Amniotic epithelial cell (primary cell): ENCODE measurements at places on chromosomes 12 and 14.

GRCh38 chr14:22387776-22388241 lies 201.2 kb downstream of the DAD1 start:
- no peak for DNase-seq

GRCh38 chr12:132559652-132560363 lies 50.6 kb downstream of the LRCOL1 start:
- DNase-seq = peak; percentile 15

GRCh38 chr12:110862329-110862728 lies 15.5 kb downstream of the CCDC63 start:
- DNase-seq = no peak

GRCh38 chr14:49977126-49977841 lies 84.4 kb downstream of the ARF6 start:
- DNase-seq = no peak

- DNase-seq = no peak
Measured at GRCh38 chr12:120498870-120499515, 3.1 kb downstream of the DYNLL1 start.

DNA sequence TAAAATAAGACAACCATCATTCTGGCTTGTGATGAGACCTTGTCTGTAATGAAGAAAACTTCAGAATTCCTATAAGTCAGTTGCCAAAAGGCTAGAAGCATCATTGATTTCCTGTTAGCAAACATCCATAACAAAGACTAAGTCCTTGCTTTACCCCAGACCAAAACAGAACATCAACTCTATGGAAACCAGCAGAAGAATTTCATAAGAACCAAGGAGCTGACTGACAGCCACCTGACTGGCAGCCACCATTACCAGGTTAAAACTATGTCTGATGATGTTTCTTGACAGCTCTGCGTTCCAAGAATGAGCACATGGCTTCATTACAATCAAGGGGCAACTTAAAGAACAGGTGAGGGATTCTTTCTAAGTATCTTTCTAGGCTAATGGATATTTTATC lies 29.3 kb downstream of the HECTD4 start:
- no peak for DNase-seq

DNA sequence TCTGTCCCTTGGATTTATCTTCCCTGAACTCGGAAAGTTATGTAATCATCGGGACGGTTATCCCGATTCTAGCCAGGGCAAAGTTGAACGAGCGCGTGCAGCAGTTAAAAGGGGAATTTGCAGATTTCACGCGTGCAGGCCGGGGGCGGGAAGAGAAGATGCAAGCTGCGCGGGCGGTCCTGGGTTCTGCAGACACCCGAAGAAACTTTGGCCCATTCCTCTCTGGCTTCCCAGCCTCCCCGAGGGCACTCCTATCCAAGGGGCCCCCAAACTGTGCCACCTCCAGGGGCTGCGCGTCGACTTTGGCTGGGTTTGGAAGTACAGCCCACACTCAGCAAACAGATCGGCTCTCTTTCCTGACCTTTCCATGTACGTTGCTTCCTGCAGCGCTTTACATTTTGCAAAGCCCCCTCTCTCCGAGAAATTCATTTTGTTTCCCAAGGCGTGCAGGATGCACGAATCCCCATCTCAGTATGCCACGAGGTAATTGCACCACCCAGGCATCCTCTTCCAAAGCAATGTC lies 941 bp upstream of the PPP1CC start:
- peak; percentile 44 for DNase-seq

DNA sequence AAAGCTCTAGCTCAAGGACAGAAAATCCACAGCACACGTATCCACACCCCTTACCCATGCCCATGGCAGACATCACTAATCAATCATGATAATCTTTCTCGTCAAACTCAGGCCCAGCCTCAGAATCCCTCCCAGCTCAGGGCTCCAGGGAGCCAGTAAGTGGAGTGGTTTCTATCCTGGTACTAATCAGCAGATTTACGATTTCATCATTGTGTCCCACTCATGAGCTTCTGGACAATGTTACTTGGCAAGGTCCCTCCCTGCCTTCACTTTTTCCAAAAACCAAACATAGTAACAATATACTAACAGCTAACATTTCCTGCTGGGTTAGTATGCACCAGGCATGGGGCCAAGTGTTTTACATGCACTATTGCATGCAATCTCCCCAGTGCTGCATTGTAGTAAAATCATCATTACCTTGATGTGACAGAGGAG lies 45.8 kb upstream of the NCOR2 start:
- peak; percentile 91 for DNase-seq

DNA sequence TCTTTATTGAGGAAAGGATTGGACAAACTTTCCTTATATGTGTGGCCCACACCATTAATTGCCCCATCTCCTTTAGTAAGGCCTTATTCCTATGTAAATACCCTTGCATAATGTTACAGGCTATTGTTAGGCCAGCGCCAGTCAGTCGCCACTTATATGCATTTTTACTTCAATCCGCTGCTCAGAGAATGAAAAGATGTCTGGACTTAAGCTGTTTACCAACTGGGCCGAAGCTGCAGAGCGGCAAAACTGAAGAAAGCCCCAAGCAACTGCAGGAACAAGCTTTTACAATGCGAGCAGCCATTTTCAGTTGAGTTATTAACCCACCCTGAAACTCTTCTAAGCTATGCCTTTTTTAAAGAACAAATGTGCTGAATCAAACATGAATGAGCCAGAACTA lies 92.1 kb upstream of the OTX2 start:
- DNase-seq = no peak

DNA sequence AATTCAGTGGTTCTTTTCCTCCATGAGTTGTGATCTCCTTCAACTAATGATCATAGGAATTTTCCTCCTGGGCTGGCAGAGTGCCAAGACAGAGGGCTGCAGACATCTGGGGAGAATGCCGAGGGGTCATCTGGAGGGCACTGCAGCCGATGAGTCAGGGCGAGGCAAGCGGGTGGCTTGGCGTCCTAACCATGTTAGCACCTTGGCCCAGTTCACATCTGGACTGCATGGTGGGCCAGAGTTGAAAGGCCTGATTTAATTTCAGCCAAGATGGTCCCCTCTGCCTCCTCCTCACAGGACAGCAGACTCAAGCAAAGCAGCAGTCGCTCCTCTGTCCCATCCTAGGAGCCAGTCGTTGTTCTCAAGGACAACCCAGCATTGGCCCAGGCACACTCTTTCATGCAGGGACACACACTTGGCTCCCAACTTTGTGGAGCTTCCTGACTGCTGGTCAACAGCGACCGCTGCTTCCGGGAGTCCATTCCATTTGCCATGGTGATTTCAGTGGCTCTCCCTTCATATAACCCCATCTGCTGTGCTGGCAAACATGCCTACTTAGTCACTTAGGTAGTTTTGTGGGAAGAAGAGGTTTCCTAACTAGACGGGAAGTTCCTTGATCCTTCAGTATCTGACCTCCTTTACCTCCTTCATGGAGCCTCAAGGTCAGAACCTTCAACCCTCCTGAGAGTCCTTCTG lies 161.8 kb downstream of the TTC8 start:
- DNase-seq = peak; percentile 79

DNA sequence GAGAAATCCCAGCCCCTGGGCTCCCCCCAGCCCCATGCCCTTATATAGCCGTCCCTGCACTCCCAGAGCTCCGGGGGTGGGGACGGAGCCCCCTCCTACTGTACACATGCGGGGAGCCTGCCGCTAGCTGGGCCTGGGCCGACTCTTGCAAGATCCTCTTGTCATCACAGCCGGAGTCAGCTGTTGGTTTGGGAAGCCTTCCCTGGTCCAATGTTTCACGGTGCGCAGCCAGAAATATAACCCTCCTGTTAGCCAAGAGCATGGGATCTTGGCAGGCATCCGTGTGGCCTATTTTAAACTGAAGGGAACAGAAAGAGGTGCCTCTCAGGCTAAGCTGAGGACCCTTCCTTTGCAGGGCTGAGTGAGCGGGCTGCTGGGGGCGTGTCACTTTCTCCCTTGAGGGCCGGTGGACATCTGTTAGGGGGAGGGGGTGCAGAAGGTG lies 175.3 kb downstream of the TSPAN9 start:
- no peak for DNase-seq

DNA sequence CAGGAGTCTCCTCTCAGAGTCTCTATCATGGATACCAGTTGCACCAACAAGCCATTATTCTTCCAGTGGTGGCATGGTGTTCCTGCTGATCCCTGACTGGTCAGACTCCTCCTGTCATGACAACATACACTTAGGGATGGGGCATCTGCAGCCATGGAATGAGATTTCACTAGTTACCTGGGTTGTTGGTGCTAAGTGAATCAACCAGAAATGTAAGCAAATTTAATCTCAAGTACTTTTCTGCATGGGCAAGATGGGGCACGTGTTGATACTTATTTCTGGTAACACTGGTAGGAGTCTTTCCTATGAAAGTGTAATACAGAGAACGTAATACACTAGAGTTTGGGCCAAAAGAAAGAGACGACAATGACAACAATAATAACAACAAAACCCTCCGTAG lies 211.5 kb upstream of the FOXN3 start:
- DNase-seq = no peak

DNA sequence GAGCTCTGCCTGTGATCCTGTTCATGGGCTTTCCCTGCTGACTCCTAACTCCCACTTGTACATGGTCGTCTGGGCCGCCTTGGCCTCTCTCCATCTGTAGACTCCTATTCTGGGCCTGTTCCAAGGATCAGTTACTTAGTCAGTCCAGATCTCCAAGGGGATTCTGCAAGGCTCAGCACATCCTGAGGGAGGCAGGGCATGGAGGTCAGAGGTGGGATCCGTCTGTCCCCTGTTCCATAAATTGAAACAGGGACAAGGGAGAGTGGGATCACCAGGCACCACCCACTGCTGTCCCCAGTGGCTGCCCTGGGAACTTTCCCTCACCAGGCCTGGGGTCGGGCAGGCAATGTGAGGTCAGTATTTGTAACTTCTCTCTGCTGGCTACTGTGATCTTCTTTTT lies 43.5 kb downstream of the KCTD10 start:
- DNase-seq = peak; percentile 10

DNA sequence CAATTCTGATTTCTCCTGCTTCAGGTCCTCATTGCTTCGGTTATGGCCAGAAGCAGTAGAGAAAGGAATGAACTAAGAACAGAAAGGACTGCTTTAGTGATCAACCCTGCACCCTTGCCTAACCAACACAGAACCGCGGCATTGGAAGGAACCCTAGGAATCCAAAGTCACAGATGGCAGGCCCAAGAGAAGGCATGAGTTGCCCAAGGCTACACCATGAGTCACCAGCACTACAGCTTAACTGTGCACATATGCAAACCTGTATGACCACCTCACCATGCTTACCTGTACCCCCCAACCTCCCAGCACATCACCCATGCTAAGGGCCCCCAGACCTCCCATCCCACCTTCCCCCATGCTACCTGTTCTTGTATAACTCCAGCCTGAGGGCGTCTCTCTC lies 25.9 kb upstream of the BLTP3B start:
- no peak for DNase-seq

DNA sequence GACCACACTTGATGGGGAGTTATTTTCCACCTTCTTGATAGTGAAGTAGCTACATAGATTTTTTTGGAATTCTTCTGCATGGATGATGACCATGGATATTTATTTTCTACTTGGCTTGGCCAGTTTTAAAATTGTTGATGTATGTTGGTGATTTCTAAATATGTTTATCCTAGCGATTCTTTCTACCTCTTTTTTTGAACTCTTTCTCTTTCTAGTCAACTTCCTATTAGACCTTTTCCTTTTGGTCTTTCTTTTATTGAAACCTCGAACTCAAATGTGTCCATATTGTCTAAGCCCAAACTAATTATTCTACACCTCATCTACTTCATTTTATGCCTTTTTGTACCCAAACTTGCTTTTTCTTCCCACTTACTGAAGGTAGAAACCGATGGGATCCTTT lies 37.0 kb downstream of the CCDC91 start:
- DNase-seq = no peak

DNA sequence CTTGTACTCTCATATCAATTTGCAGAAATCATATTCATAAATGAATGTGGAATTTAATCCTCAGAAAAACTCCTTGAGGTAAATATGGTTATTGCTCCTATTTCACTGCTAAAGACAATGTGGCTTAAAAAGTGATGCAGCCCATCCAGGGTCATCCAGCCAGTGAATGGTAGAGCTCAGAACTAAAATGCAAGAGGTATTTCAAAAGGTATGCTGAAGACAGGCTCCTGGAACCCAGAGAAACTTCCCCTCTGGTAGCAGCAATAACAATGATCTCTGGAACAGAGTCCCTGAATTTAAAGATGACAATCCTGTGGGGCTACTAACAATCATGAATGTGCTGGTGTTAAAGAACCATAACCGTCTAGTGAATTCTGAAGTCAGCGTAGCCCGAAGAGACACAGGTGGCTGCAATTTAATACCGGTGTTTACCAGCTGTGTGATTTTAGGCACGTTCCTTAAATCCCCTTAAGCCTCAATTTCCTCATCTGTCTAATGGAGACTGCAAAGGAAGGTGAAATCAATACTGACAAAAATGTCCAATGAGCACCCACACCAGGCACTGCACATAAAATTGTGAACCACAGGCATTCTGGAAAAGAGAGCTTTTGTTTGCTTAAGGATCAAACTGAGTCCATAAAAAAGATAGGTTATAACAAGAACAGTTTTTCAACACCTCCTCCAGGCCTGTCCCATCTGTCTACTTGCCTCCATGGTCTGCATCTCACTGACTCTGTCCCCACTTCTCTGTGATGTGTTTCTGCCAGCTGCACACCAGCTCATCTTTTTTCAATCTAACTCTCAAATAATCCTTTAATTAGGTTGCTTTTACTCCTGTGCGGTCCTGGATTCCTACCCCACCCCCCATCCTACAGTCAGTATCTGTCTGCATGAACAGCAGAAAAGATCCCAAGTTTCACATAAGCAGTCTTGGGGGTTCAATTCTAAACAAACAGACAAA lies 10.5 kb downstream of the TM7SF3 start:
- no peak for DNase-seq

- DNase-seq = no peak
Measured at GRCh38 chr14:22539831-22540230, 49.2 kb downstream of the DAD1 start.

DNA sequence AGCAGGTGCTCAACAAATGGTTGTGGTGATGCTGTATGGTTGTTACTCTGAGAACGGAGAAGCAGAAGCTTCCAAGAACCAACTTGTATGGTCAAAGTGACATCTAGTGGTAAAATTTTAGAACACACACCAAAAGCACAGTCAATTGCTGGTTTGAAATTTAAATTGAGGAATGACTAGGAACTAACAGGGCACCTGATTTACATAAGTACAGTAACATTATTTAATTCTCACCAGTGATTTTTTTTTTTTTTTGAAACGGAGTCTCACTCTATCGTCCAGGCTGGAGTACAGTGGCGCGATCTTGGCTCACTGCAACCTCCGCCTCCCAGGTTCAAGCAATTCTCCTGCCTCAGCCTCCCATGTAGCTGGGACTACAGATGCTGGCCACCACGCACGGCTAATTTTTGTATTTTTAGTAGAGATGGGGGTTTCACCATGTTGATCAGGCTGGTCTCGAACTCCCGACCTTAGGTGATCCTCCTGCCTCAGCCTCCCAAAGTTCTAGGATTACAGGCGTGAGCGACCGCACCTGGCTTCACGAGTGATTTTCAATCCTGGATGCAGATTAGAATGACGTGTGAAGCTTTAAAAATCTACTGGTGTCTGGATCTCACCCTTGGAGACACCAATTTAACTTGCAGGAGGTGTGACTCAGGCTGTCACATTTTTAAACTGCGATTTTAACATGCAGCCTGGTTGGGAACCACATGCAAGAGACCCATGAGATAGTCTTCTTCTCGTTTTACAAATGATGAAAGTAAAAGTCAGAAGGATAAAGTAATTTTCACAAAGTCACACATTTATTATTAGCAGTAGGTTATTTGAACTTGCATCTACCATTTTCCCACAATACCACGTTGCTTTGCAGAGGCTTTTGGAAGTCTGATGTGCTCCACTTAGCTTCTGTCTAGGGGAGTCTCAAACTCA lies 14.1 kb upstream of the NUMB start:
- peak; percentile 78 for DNase-seq
